ENCODE measurements at places on chromosomes 13 and 19.
A peak's percentile ranks its signal among the peaks of the same experiment; 100 is the strongest.

- peak; percentile 63 for DNase-seq
These were observed 7.4 kb downstream of the FCGBP start for GRCh38 chr19:39927076-39927475.

DNA sequence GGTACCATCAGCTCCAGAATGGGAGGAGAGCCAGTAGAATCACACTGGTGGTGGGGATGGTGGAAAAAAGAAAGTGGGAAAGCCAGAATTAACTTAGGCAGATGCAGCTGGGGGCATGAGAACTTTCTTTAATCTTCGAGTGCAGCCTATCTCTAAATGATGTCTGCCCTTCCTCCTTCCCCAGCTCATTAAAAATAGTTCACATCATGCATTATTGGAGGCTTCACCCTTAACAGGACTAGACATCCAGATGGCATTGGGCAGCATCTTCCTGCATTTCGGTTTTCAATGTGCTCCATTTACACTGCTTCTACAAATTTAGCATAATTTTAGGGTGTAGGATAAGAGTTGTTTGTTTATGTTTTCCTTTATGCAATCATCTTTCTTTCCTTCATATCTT, 272.8 kb downstream of the COG6 start:
- no peak for DNase-seq

DNA sequence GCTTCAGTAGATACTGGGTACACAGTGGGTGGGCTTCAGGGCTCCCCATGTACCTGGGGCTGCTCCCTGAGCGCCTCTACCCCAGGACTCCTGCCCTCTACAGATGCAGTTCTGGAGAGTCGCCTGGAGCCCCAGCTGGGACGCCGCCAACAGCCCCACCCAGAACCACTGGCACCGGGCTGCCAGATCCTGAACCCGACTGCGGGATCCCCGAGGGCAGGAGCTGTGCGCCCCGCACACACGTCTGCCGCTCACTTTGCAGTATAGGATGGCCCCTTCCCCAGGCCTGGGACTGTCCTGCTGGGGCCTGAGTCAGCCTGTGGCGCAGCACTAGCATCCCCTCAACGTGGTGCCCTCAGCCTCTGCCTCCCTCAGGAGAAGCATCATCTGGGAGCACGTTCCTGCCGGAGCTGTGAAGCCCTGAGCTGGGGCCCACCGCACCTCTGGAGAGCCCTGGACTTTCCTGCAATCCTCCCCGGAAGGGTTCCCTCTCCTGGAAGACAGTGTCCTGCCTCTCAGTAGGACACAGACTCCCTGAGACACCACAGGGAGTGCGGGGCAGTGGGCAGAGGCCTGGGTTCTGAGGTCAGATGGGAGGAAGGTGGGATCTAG, 3.7 kb downstream of the REXO1 start:
- DNase-seq: no peak

DNA sequence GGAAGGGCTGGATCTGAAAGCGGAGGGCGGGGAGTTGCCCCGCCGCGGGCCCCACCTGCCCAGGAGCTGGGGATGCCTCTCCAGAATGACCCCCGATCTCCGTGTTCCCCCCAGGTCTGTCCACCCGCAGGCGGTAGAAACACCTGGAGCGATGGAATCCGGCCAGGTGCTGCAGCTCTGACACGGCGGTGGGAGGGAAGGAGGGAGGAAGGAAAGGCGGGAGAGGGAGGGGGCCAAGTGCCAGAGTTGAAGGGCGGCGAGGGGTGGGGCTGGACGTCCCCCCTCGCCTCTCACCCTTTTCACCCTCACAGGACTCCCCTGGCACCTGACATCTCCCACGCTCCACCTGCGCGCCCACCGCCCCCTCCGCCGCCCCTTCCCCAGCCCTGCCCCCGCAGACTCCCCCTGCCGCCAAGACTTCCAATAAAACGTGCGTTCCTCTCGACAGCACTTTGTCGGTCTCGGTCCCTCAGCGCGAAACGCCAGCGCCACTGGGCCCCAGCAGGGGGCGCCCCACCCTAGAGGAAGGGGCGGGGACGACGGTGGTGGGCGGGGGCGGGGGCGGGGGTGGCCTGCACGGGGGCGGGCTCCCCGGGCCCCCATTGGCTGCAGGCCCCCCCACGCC, 337 bp upstream of the FXYD7 start:
- DNase-seq: no peak

DNA sequence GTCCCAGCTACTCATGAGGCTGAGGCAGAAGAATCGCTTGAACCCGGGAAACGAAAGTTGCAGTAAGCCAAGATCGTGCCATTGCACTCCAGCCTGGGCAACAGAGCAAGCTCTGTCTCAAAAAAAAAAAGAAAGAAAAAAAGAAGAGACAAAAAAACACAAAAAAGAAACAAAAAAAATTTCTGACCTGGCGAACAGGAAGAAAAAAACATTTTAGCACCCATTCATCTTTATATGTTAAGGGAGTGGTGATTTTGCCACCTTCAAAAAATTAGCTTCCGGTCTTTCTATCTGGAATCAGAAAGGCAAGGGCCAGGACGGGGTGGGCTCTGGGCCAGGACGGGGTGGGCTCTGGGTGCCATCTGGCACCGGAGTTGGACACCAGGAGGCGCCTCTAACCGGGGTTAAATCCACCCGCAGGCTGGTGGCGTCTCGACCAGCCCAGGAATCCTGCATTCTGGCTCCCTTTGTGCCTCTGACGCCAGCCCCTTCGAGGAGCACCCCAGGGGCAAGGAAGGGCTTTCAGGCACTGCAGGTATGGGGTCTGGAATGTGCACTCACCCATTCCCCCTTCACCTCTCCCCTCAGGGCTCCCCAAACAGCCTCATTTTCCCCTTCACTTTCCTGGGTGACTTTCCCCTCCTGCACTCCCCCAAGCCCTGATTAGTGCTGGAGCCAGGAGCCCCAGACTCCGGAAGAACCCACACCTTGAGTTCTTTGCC, 10.4 kb upstream of the ZSWIM4 start:
- peak; percentile 87 for DNase-seq

DNA sequence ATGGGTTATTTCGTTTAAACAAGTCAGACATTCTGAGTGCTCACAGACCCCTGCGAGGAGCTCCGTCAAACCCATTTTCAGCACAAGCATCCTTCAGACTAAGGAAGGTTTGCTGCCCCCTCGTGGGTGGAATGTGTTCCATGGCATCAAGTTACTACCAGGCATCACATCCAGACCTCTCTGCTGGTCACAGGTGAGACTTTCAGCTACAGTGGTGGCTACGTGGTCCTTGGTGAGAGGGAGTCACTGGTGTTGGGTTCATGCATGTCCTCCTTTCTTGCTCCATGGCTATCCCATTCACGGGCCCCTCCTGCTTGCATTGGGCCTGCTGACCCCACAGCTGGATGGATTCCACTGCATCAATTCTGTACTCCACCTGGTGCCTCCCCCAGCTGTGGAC, 9.1 kb upstream of the LILRB5 start:
- peak; percentile 81 for DNase-seq

All from cardiac septum (tissue), 1 donor.